Activated CD4-positive, alpha-beta T cell treated with anti-CD3 and anti-CD28 coated beads, Interleukin-2, amount 50 U/mL, for 4 hours (primary cell): ENCODE measurements at places on chromosomes 1 and 21.

DNA sequence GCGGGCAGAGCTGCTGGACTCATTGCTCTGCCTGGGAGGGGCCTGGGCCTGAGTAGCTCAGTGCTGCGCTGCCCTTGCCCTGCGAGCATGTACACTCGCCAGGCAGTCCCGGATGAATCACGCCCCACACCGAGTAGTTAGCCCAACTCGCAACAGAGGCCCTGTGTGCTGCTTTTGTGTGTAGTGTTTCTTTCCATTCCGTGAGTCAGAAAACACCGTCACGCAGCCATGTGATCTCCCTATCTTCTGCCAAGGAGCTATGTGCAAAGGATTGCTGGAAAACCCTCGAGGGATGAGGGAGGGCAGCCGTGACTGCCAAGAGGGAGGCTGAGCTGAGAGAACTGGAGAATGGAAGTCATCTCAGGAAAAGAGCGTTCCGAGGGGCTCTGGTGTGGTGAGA is 37.3 kb downstream of the NENF start:
- DNase-seq, result no peak

DNA sequence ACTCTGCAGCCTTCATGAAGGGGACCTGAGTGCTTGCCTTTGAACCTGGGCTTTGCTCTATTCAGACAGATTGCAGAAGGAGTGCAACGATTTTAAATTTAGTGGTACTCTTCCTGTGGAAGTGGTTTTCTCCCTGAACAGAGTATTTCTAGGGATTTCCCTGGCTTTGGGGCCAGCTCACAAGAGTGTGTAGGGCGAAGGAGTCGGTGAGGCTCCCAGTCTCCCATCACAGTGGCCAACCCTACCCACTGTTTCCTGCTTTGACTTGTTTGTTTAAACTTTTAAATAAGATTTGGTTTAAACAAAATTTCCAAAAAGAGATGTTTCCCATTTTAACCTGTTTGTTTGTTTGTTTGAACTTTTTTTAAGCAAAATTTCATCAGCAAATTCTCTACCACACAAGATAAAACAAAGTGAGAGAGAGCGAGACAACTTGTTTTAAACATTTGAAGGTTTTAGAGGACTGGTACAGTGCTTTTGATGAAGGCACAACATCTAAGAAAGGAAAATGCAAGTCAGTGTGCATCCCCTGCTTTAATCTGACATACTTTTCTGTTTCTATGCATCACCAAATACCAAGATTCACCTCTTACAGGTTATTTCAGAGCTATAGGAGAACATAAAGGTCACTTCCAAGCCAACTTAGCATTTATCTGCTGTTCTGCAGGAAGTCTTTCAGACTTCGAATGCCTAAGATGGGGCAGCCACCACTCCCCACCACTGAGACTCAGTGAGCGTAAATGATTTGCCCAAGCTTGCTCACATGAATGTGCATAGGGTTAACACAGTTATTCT is 6.6 kb downstream of the SELP start:
- no peak for DNase-seq

DNA sequence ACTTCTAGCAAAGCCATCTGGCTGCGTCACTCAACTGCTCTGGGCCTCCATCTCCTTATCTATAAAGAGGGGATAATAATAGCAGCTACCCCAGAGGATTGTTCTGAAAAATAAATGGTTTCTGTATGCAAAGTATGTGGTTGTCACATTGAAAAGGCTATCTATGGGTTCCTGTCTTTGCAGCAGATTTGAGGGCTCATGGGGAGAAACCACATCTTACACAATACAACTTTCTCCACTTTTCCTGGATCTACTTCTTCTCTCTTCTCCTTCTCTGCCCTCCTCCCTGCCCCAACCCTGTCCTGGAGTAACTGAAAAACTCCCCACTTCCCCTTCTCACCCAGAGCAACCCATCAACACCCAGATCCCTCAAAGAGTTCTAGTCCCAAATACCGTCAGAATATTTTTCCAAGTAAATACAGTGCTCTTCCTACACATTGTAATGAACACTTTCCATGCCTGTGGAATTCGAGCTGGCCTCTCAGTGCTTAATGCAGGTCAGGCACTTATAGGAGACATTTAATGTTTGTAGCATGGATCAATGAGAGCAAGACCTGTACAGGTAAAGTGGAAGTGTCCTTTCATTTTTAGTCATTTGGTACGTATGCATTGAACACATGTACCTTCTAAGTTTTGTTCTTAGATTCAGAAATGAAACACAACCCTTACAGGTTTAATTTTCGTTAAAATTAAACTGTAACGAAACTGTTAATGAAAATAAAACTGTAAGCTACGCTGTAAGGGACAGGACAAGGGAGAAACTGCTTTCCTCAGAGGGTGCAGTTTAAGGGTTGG is 131.9 kb downstream of the AK5 start:
- no peak for DNase-seq

DNA sequence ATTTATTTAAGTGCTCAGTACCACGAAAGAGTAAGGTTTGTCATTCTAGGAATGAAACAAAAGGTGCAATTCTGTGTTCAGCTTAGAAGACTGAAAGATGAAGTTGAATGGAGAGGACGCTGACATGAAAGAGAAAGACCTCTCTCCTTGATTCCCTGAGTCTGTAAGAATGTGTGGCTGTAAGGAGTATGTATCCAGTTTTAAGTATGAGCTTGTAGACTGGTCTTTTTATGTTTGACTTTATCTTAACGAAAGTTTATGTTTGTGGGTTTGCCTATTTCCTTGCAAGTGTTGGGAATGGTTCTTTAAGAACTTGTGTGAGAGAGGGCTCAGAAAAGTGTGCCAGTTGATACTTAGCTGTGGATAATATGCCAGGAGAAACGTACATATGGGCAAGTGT is 1.4 kb downstream of the CHD1L start:
- no peak for DNase-seq

DNA sequence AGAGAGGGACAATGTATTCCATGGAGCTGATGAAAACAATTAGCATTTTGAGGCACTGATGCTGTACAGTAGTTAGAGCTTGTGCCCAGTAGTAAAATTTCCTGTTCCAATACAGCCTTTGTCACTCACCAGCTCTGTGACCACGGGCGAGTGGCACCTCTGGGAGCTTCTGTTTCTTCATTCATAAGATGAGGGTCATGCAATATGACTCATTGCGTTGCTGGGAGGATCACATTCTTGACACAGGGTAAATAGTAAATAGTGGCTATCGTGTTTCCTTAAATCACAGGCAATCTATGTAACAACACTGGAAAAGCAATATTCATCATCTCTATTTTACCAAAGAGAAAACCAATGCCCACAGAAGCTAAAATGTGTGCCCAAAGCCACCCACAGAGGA is 4.5 kb upstream of the LRRC52 start:
- DNase-seq, result no peak

DNA sequence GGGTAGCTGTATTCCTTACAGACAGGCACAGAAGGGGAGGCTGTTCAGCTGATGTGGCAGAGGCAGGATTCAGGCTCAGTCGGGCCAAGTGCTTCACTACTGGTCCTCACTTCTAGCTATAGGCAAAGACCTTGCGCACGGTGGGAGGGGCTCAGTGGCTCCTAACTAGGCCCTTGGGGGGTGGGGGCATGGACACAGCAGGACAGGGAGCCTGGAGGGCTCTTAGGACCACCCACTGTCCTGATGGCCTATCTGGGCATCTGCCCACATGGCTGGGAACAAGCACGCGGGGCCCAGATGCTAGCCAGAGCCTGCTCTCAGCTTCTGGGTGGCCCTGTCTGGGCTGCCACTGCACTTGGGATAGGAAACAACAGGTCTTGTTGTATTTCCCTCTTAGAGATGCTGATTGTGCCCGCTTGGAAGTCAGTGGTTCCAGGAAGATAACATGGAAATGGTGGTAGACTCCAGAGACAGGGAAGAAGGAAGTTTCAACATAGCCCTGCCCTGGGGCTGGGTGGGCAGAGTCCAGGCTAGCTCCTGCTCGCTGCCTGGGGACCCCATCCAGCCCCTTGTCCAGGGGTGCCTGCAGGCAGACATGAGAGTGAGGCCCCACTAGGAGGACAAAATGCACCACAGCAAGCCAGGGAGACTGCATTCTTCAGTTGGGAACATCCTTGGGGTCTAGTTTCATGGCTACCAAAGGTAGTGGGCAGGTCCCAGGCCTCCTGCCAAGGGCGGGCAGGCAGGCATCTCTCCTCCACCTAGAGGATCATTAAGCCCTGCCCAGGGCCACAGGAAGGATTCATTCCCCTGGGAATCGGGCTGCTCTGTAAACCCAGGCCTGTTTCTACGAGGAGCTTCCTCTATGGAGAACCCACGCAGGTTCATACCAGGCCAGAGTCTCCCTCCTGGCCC is 102.5 kb downstream of the BCAR3 start:
- DNase-seq, result no peak

- DNase-seq, result no peak
Observed at GRCh38 chr1:214553142-214553710, 1.8 kb upstream of the PTPN14 start.

- DNase-seq, result no peak
Observed at GRCh38 chr21:45941717-45942546, 39.6 kb upstream of the COL6A1 start.

GRCh38 chr1:84089465-84089864 is 54.6 kb upstream of the PRKACB start:
- no peak for DNase-seq

DNA sequence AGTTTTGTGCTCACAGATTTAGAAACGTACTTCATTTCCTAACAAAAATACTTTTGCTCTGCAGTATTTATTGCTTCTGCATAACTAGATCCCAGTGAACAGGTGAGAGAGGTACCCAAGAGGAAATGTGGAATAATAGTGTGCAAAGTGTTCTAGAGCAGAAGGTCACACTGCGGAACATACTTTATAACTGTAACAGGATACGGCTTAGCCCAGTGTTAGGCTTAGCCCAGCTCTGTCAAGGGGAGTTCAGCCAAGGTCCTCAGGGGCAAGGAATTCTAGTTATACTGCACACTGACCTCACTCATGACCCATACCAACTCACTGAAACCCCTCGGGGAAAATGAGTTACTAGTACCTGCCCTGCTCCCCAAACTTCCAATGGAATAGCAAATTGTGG is 55.3 kb downstream of the PTPN14 start:
- no peak for DNase-seq

GRCh38 chr1:205470131-205470530 is 14.3 kb upstream of the BLACAT1 start:
- DNase-seq, result no peak

GRCh38 chr1:154260127-154260526 is 12.3 kb upstream of the HAX1 start:
- no peak for DNase-seq

DNA sequence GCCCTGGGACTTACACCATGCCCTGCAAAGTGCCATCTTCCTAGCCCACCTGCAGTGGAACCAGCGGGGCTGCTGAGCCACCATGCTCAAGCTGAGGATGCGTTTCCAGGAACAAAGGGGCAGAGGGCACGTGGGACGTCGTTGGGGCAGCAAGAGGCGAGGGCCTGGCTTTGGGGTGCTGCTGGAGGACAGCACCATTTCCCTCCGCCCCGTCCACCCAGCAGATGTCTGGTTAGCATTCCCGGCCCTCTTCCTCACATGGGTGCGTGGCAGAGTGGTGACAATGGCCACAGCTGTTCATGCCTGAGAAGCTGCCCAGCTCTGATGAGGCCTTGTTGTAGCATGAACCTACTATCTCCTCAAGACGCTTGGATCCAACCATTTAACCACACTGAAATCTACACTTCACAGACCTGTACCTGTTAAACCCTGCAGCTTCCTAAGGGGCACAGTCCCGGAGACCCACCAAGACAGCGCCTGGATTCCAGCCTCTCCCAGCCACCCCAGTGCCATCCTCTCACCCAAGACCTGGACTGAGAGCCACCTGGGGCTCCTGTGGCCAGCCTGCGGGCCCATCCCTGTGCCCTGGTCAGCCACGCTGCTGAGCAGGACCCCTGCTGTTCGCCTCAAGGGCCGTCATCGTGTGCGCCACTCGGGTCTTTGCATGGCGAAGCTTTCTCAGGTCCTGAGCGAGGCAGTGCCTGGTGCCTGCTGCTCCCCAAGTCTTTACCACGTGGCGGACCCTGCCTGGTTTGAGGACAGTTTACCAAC is 33.2 kb downstream of the SLC45A1 start:
- no peak for DNase-seq

DNA sequence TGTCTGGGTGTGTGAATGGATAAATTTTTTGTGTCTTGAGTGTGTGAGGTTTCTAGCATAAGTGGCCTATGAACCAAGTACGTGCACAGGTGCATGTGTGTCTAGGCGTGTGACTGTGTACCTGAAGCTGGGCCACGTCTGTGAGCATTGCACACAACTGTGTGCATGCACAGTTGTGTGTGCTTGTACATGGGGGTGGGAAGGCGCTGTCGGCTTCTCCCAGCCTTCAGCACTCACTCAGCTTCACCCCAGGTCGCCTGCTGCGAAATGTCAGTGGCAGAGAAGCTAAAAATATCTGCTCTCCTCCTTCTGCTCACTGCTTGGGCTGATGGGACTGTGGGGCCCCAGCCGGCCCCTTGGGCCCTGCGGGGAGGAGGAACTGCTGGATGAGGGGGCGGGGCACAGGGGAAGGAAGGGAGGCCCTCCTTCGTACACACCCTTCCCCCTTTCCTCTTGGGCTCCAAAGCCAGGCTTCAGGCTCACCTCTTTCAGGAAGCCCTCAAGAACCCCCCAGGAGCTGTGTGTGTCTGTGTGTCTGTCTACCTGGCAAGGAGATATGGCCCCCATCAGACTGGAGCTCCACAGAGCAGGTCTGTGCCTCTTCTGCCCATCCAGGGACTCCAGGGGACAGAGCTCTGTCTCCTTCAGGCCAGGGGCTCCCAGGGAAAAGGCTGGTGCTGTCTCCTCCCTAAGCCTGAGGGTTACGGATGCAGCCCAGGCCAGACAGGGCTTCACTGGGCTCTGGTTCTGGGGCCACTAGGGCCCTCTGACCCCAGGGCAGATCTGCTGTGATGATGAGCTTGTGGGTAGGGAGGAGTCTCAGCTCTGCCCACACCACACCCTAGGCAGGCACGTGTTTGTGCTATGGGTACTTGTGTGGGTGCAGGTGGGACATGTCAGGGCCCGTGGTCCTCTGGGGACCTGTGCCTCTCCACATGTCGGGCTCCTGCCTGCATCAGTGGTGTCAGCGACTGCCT is 35.6 kb upstream of the WASF2 start:
- DNase-seq, result peak; percentile 20

- DNase-seq, result no peak
Observed at GRCh38 chr1:168845140-168845539, 116.1 kb upstream of the DPT start.

- DNase-seq, result no peak
Observed at GRCh38 chr1:33247545-33247944, 8.7 kb upstream of the ZNF362 start.

- DNase-seq, result no peak
Observed at GRCh38 chr1:52911541-52911940, 10.0 kb downstream of the ECHDC2 start.

DNA sequence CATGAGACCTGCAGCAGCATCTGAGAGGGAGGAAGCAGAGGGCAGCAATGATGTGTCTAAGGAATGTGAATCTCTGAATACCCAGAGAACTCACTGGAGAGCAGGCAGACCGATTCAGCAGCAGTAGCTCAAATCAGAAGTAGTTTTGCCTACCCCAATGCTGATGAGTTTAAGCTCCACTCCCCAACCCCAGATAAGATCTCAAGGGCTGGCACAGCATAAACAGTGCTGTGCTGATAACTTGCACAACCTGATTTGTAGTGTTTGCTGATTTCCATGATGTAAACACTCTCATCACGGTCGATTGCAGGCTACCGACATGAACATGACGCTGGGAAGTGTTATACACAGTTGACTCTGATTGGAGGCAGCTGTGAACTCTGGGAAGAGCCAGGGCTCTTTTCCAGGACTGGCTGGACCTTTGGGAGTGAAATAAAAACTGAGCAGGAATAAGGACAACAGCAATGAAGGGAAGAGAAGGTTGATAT is 11.2 kb upstream of the HMGCS2 start:
- no peak for DNase-seq
